ENCODE measurements at places on chromosomes 16 and 17. TPM values are rescaled to one million over a fixed set of nuclear protein-coding genes. Genes with fewer than 3 reads are reported as not detected.
A peak's percentile ranks its signal among the peaks of the same experiment; 100 is the strongest.

DNA sequence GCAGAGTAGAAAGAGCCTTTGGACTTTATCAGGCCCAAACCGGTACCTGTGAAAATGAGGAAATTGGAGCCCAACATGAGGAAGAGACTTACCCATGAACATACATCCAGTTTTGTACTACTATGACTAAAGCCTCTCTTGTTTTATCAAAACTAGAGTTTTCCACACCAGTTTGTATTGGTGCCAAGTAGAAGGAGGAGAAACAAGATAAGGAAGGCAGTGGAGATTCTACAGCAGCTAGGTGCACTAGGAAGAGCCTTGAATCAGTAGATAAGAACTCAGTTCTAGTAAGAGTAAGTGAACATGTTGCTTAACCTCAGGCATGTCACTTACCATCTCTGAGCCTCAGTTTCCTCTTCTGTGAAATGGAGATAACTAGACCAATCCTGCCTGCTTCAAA, 13.7 kb upstream of the TMEM132E start:
- H3K36me3 ChIP-seq, result no peaks in the 10 kb centered on the region
- no peaks in the 10 kb centered on the region for H3K4me1 ChIP-seq
- no peak overlapping the region for H3K4me3 ChIP-seq
- H3K27ac ChIP-seq, result no peak overlapping the region

- H3K4me3 ChIP-seq, result no peak overlapping the region
- DNase-seq, result no peak
- H3K4me1 ChIP-seq, result no peaks in the 10 kb centered on the region
Measured at GRCh38 chr16:64629622-64630021, 492.2 kb downstream of the CDH11 start.

GRCh38 chr16:30964574-30965226, 7.1 kb downstream of the SETD1A start:
- no peaks in the 10 kb centered on the region for H3K27me3 ChIP-seq
- no peak for DNase-seq
- H3K36me3 ChIP-seq, result peaks cover 26% of the 10 kb centered on the region
- no peaks in the 10 kb centered on the region for H3K4me1 ChIP-seq
- no peak overlapping the region for H3K27ac ChIP-seq

DNA sequence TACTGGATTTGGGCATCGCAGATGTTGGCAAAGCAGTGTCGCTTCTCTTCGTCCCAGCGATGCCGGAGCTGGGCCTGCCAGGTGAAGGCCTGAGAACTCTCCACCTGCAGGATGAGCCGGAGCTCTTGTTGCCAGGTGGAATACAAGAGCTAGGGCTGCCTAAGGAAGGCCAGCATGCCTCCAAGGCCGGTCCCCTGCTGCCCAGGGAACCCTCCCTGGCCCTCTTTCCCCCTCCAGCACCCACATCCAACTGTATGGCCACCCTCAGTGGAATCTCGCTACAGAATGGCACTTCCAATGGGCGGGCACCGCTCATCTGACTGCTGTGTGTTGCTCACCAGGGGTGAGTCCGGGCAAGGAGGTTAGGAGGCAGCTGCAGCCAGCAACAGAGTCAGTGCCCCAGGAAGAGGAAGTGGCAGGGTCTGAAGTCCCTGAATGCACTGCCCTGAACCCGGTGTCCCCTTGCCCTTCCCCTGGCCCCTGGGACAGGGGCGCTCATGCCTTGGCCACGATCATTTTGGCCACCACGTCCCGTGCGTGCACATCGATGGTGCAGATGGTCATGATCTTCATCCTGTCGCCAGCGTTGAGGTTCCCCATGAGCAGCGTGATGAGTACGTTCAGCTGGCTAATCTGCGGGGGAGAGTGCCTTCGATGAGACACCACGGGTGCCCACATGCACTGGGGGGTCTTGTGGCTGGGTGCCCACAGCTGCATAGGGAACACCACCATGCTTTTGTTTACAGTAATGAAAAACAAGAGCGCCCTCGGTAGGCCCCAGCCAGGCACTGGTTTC, 75.8 kb downstream of the DNAH17 start:
- H3K27ac ChIP-seq, result no peak overlapping the region
- H3K27me3 ChIP-seq, result no peaks in the 10 kb centered on the region
- DNase-seq, result no peak
- H3K36me3 ChIP-seq, result no peaks in the 10 kb centered on the region
- peaks cover 8% of the 10 kb centered on the region for H3K4me1 ChIP-seq

DNA sequence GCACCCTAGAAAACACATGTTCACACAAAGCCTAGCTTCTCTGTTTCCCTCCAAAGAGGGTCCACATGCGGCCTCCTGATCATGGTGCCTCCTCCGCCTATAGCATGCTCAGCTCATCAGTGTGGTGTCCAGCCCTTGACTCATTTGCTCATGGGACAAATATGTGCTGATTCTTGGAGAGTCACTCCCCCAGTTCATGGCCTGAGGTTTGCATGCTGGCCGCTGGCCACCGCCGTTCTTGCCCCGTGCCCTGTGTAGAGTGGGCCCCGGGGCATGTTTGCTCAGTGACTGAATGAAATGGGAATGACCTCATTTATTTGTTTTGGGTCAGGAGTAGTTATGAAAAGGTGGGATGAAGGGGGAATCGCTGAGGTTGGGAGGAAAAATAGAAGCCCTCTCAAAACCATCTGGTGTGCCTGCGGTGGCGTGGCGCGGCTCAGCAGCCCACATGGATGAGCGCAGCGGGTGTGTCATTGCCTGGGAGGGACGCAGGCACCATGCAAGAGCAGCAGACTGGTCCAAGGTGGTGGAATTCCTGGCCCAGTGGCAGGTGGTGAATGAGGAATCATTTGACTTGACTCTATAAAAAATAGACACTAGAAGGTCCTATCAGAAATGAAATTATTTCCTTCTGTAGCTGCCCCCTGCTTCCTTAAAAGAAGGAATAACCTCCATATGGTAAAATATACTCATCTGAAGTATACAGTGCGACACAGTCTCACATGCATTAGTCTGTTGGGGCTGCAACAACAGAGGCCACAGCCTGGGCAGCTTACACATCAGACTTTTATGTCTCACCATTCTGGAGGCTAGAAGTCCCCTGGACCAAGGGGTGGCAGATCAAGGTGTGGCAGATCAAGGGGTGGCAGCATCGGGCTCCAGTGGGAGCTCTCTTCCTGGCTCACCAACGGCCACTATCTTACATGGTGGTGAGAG, 31.7 kb downstream of the CRISPLD2 start:
- H3K27me3 ChIP-seq, result no peaks in the 10 kb centered on the region
- H3K36me3 ChIP-seq, result no peaks in the 10 kb centered on the region
- DNase-seq, result peak; percentile 81
- H3K27ac ChIP-seq, result peak overlapping the region; percentile 80

DNA sequence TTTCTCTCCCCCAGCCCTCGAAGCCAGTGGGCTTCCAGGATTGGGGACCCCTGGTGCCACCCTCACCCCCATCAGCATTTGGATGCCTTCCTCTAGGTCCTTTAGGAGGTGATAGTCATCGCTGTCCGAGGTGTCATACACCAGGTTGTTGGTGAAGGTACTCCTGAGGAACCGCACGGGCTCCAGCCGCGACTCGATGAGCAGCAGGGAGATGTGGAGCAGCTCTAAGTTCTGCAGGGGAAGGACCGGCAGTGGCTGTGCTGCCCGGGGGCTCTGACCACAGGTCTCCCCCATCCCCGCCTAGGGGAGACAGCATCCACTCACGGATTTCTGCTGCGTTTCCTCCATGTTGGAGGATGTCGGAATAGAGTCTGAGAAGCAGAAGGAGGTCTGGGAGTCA, 962 bp downstream of the CSHL1 start:
- no peaks in the 10 kb centered on the region for H3K4me1 ChIP-seq
- DNase-seq, result no peak
- no peaks in the 10 kb centered on the region for H3K27me3 ChIP-seq
- no peaks in the 10 kb centered on the region for H3K36me3 ChIP-seq

DNA sequence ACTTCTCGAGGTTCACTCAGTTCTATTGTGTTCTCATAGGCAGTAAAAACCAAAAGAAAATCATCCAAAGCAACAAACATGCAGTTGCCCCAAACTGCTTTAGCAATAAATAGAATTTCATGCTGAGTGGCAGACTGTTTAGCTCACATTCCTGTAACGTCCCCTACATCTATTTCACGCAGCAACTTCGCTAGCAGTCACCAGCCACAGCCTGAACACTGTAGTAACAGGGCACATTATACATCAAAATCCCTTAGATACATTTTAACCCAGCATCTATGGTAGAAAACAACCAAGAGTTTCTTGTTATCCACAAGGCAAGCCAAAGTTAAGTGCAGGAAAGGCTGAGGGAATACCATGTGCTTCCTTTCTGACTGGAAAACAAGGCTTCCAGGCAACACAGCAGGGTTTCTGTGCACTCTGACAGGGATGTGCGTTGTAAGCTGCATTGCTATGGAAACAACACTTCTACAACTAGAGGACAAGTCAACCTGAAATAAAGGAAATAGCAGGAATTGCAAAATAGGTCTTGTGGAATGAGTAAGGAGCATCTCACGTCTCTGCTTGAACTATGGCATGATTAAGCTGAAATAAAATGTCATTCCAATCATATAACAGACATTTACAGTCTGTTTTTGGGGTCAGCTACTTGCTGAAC, 55.4 kb downstream of the CFDP1 start:
- no peak overlapping the region for H3K27ac ChIP-seq
- H3K36me3 ChIP-seq, result no peaks in the 10 kb centered on the region
- H3K4me1 ChIP-seq, result no peaks in the 10 kb centered on the region

DNA sequence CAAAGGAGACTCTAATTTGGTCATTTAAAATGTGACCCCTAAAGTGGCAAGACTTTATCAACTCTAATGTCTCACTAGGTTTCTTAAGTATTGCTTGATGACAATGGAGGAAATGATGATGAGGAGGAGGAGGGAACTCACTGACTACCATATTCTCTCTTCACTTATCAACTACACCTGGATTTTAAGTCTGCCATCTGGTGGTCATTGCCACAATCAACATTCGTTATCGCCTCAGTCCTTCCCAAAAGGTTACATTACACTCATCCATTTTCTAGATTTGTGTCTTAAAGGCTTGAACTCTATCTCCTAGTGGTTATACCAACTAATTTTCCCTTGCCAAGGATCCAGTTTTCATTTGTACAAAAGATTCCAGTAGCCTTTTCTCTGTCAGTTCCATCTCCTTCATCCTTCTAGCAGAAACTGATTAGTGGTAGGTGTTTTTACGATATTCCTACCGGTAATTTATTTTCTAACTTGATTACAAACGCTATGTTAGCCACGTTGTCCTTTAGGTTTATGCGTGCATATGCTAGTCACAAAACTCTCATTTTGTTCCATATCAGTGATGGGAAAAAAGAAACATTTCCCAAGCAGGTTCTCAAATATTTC, 114.6 kb upstream of the NOG start:
- H3K27ac ChIP-seq, result no peak overlapping the region
- DNase-seq, result peak; percentile 8
- no peak overlapping the region for H3K4me3 ChIP-seq
- no peaks in the 10 kb centered on the region for H3K4me1 ChIP-seq

DNA sequence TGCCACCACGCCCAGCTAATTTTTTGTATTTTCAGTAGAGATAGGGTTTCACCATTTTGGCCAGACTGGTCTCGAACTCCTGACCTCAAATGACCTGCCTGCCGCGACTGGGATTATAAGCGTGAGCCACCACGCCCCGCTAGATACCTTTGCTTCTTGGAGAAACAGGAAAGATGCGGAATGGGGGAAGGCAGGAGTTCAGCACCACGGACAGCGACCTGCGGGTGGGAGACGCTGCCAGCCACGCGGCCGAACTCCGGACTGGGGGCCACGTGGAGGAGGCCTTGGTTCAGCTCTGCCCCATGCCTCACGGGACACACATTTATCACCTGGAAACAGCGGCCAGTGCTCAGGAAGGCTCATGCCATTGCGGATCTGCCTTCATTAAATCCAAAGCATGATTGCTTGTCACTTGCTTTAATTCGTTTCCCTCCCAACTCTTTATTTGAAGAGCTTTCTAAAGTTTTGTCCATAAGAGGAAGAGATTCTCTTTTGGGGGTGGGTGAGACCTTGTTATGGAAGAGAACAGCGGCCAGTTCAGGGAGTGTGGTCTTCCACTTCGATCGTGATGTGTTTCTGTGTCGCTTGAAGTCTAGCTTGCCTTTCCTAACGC, 219.9 kb downstream of the ENGASE start:
- peaks cover 28% of the 10 kb centered on the region for H3K27me3 ChIP-seq
- H3K36me3 ChIP-seq, result no peaks in the 10 kb centered on the region
- no peak overlapping the region for H3K4me3 ChIP-seq
- no peaks in the 10 kb centered on the region for H3K4me1 ChIP-seq

GRCh38 chr16:60120586-60120985, 1386.5 kb upstream of the GOT2 start:
- no peak overlapping the region for H3K4me3 ChIP-seq
- no peaks in the 10 kb centered on the region for H3K4me1 ChIP-seq
- no peaks in the 10 kb centered on the region for H3K36me3 ChIP-seq

GRCh38 chr17:15185625-15185991, 79.5 kb downstream of the PMP22 start:
- DNase-seq, result no peak
- H3K4me3 ChIP-seq, result no peak overlapping the region
- H3K36me3 ChIP-seq, result no peaks in the 10 kb centered on the region
- no peak overlapping the region for H3K27ac ChIP-seq
- H3K4me1 ChIP-seq, result no peaks in the 10 kb centered on the region

GRCh38 chr17:79648181-79648831, 37.5 kb upstream of the RBFOX3 start:
- DNase-seq, result no peak
- H3K4me3 ChIP-seq, result no peak overlapping the region
- peaks cover 15% of the 10 kb centered on the region for H3K27me3 ChIP-seq
- H3K36me3 ChIP-seq, result no peaks in the 10 kb centered on the region
- no peak overlapping the region for H3K27ac ChIP-seq

DNA sequence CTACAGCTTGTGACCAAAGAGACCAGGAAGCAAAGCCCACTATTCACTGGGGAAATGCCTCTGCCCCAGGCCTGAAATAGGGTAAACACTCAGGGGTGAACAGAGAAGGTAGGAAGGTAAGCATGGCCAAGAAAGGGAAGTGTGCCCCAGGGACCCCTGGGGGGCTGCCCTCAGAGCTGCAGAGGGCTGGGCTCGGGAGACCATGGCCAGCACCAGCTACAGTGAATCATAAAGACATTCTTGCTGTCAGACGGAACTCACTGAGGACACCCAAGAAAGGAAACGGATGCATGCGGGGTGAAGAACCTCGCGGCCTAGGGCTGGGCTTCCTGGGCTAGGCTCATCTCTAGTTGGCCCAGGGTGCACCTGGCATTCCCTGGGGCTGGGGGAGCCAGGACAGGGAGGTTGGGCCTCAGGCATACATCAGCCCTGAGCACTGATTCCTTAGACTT, 9.6 kb downstream of the HIC1 start:
- no peak for DNase-seq
- no peaks in the 10 kb centered on the region for H3K4me1 ChIP-seq
- H3K36me3 ChIP-seq, result no peaks in the 10 kb centered on the region
- H3K27me3 ChIP-seq, result no peaks in the 10 kb centered on the region
- no peak overlapping the region for H3K27ac ChIP-seq
- no peak overlapping the region for H3K4me3 ChIP-seq

The PRKAR1A gene
- 174 TPM for total RNA-seq

The BRICD5 gene
- total RNA-seq, result 8.7 TPM

The SHISA9 gene
- total RNA-seq, result 0.10 TPM

The PHF23 gene
- 69.3 TPM for total RNA-seq

The CD79B gene
- not detected for total RNA-seq

The ANKS4B gene
- not detected for total RNA-seq

The TBC1D3B gene
- 7.4 TPM for total RNA-seq

The SEPHS2 gene
- 68.5 TPM for total RNA-seq
